Fibroblast of skin of right quadriceps (primary cell): ENCODE measurements at places on chromosomes 12 and 14.

DNA sequence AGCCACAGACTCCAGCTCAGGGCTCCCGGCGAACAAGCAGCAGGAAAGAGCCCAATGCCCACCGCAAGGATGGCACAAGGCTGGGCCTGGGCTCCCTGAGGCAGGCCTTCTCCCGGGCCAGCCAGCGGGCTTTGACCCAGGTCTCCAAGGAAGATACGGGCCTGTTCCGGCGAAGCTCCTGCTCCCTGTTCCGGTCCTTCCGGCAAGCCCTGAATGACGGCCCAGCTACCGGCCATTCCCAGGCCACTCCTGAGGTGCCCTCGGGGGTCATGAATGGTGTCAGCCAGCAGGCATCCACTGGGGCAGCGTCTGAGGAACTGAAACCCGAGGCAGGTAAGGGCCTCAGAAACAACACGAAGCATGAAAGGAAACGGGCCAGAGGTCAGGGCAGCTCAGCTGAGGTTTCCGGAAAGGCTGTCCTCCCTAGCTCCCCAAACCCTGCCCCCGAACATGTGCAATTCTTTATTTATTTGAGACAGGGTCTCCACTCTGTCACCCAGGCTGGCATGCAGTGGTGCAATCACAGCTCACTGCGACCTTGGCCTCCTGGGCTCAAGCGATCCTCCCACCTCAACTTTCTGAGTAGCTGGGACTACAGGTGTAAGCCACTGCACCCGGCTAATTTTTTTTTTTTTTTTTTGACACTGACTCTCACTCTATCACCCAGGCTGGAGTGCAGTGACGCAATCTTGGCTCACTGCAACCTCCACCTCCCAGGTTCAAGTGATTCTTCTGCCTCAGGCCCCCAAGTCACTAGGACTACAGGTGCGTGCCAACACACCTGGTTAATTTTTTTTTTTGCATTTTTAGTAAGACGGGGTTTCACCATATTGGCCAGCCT is 6.0 kb downstream of the EXOC3L4 start:
- no peak for DNase-seq

GRCh38 chr12:79191391-79191790 is 326.8 kb downstream of the SYT1 start:
- DNase-seq, result no peak

DNA sequence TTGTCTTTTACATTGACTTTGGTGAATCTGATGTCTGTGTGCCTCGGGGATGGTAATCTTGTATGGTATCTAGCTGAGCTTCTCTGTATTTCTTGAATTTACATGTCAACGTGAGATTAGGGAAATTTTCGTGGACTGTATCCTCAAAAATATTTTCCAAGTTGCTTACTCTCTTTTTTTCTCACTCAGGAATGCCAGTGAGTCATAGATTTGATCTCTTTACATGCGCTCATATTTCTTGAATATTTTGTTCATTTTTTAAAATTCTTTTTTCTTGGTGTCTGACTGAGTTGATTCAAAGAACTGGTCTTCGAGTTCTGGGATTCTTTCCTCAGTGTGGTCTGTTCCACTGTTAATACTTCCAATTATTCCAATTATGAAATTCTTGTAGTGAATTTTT is 207.7 kb downstream of the RAD51B start:
- DNase-seq, result peak; percentile 42

DNA sequence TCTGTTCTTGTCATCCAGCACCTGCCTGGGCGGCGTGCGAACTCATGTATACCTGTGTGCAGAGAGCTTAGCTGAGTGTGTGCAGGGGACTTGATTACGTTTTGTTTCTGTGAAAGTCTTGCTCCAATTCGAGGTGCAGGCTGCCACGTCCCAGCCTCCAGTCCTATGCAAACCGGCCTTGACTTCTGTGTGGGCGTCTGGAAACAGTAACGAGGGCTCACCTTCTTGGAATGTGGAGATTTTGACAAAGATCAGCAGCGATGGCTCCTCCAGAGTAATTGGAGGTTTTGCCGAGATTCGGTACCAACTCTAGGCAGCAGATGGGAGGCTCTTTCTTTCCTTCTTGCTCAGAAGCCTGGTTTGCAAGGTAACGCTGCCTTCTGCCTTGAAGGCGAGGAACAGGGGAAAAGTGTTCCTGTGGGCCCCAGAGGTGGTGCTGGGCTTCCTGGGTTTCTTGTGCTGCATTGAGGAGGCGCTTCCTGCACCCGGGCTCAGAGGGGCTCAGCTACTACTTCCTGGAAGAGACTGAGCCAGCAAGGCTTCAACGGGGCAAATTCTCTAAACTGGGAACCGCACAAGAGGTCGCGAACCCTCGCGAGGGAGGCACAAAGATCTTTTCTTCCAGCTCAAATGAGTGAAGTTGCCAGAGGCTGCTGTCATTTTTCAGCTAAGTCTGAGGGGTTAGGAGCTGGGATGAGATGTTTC is 249.0 kb downstream of the AACS start:
- peak; percentile 6 for DNase-seq

DNA sequence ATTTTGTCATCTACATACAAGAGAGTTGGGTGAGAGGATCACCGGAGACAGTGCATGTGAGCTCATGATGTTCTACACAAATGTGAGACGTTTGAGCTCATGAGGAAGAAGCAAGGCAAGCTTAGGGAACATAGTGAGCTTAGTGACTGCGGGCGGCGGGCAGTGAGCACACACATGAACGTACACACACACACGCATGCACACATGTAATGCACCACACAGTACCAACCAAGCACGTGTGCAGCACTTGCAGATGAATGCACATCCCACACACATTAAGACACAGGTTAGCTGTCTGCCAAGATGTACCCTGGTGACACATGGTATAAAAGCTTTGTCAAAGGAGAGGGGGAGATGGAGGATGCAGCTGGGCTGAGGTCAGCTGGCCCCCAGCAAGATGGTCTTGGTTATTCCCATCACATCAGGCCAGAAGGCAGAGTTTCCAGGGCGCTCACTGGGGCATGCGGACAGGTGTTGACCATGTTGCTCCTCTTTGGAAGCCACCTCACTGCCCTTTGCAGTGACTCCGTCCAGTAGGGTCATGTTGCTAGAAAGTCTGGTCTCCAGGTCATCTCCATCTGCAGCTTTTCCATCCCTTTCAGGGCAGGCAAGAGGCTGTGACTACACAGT is 8.7 kb upstream of the CACNA2D4 start:
- no peak for DNase-seq

DNA sequence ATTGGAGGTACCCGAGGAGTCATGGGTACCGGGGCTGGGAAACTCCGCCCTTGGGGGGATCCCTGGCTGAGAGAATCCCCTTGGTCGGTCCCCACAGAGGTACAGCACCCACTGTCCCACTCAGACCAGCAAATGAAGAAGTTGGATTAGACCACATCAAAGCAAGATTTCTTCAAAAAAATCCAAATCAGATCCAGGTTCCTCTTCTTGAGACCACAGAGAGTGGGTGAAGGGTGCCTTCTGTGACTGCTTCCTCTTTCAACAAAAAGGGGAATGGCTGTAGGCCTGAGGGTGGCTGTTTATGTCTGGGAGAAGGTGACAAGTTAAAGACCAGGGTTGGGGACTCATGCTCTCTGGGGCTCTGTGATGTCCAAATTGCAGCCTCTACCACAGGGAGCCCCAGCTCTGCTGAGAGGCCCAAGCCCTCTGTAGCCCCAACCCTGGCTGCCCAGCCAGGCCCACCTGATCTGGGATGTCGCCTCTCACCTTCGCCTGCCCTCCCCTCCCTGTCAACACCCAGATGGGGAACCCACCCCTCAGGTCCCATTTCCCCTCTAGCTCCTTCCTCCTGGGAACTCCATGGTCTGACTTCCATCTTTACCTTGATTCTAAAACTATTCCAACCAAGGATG is 50.9 kb downstream of the ZFP36L1 start:
- no peak for DNase-seq

DNA sequence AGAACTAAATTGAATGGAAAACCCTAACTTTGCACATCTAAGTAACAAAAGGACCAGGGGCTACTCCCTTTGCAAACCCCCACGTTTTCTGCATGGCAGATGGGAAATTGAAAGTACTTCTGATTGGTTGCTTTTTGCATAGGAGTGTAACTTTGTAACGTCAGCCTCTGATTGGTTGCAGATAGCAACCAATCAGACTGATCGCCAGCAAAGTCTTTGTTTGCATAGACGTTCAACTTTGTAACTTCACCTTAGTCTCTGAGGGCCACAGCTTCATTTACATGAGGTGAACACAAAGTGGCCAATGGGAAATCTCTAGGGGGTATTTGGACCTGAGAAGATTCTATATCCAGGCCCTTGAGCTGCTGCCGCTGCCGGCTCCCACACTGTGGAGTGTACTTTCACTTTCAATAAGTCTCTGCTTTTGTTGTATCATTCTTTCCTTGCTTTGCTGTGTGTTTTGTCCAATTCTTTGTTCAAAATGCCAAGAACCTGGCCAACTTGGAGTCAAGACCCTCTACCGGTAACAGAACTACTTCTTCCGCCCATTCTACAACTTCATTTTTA is 102.5 kb upstream of the PRICKLE1 start:
- DNase-seq, result no peak

DNA sequence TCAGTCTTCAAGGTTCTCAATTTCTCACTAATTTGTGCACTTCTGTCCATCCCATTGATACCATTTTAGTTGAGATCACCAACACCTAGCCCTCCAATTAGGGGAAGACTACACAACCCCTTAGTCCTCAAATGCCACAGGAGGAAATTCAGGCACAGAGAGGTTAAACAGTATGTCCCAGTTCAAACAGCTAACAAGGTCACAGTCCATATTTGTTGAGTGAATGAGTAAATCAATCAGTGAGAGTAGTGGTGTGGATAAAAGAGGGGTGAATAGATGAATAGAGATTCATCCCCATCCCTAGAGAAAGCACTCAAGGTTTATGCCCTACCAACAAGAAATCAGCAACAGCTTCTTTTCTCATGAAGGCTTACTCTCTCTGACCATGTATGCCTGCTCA is 94.2 kb upstream of the RIC8B start:
- no peak for DNase-seq

- peak; percentile 24 for DNase-seq
These were observed 109.2 kb upstream of the FUT8 start for GRCh38 chr14:65303190-65303898.

- DNase-seq, result no peak
These were observed 124.3 kb upstream of the EGLN3 start for GRCh38 chr14:34075042-34075744.

DNA sequence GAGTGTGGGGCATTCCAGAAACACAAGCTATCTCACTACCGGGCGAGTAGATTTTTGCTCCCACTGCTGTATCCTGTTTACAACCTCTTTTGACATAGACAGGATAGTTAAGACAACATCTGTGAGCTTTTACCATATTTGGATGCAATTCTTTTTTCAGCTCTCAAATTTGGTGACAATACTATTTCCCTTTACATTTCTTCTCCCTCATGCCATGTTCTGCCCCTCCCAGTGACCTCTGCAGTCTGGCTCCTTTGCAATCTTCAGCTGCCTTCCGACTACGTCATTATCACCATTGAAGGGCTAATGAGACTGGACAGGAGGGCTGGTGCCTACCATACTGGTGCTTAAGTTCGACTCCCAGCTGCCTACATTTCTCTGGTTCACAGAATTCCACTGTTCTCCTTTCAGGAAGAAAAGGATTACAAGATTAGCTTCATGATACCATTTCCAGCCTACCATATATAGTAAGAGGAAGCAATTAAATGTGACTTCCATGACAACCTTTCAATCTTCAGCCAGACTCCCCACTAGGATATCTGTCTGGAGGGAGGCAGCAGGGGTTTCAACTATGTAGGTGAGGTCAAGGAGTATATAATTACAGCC is 251.6 kb downstream of the PHLDA1 start:
- no peak for DNase-seq

DNA sequence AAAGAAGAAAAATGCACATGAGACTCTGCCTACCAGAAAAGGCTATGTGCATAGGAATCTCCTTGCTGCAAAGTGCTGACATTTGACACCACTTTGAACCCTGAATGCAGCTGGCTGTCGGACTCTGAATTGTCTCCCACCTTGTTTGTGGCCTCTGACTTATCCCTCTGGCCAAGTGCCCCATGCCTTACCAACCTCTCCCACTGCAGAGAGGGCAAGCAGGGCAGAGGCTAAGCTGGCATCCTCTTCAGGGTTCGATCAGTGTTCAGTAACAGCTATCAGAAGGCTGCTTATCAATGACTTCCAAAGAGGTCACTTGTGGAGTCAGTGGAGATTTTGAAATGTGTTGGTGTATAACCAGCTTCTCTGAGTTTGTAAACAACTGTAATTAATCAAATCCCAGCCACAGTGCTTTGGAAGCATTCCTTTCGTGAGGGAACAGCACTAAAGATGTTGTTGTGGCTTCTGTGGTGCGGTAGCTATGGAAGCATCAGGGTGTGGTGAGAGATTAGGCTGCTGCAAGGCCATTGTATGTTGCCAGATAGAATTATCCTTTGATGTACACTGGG is 22.6 kb upstream of the BMP4 start:
- DNase-seq, result peak; percentile 47

DNA sequence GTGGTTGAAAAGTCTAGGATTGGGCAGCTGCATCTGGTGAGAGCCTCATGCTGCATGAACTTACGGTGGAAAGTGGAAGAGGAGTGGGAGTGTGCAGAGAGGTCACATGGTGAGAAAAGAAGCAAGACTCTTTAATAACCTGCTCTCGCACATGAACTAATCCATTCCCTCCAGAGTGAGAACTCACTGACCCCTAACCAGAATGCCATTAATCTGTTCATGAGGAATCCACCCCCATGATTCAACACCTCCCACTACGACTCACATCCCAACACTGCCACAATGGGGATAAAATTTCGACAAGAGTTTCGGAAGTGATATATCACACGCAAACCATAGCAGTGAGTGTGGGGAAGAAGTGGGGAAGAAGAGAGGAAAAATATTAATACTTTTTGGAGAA is 377.4 kb downstream of the NAV3 start:
- DNase-seq, result peak; percentile 77

DNA sequence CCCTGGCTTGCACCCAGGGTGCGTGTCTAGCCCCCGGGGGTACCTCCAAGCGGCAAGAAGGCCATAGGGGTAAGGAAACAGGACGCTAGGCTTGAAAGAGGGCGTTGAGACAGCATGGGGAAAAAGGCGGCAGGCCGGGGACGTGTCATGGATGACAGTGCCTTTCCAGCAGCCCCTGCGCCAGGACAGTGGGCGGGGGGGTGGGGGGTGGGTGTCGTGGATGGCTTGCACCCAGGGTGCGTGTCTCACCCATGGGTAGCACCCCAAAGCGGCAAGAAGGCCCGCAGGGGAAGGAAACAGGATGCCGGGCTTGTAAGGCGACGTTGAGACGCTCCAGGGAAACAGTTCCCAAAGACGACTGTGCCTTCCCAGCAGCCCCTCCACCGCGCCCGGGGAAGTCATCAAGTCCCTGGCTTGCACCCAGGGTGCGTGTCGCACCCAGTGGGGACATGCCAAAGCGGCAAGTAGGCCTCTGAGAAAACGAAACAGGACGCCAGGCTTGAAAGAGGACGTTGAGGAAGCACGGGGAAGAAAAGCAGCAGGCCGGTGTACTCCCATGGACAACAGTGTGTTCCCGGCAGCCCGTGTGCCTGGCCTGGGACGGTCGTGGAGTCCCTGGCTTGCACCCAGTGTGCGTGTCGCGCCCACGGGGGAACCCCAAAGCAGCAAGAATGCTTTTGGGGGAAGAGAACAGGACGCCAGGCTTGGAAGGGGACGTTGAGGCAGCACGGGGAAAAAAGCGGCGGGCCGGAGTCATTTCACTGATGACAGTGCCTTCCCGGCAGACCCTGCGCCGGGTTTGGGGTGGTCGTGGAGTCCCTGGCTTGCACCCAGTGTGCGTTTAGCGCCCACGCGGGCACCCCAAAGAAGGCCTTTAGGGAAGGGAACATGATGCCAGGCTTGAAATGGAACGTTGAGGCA is 163.5 kb upstream of the ALG10B start:
- no peak for DNase-seq

- no peak for DNase-seq
These were observed 15.2 kb downstream of the ERC1 start for GRCh38 chr12:1006255-1006654.
